ENCODE measurements at places on chromosomes 3 and 15.

DNA sequence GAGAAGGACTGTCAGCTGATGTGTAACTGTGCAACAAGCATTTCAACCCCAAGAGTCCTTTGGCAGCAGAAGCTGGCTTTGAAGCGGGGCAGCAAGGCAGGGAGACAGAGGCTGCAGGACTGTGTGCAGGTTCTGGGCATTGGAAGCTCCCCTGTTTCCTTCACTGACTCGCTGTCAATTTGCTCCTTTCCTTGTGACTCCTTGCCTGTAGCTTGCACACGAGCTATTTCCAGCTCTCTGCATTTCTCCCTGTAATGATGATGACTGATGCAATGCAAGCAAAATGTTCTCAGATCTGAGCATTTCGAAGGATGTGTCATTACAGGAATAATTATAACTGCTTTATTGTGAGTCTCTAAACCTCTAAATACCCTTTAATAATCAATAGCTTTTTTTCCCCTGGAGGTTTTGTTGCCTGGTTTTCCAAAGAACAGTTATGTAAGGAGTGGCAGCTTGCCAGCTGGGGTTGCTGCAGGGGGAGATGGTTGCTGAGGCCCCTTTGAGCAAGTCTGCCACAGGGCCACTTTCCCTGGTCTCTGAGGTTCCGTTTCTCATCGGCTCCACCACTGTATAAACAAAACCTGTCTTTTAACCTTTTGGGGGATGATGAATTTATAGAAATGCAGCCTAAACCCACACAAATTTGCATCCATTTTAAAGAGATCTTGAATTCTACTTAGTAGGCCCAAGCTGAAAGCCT is 2.8 kb downstream of the APOD start:
- DNase-seq = no peak

- no peak for DNase-seq
Observed at GRCh38 chr3:481680-482079, 285.1 kb downstream of the CHL1 start.

GRCh38 chr3:195194559-195195206 is 76.3 kb downstream of the XXYLT1 start:
- DNase-seq = no peak

DNA sequence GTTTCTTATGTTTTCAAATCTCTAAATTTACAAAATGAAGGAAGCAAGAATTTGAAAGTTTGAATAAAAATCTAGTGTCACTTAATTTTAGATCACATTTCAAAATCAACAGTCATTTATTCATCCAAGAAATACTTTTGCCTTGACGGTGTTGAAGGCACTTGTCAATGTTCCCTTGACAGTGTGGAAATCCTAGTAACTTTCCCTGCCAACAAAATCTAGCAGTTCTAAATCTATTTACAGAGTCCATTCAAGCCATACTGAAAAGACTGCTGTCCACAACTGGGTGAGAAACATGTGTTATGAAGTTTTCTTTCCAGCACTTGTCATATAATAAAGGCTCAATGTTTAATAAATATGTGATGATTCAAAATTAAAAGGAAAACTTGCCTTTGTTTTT is 8.6 kb upstream of the MAP2K5 start:
- no peak for DNase-seq

DNA sequence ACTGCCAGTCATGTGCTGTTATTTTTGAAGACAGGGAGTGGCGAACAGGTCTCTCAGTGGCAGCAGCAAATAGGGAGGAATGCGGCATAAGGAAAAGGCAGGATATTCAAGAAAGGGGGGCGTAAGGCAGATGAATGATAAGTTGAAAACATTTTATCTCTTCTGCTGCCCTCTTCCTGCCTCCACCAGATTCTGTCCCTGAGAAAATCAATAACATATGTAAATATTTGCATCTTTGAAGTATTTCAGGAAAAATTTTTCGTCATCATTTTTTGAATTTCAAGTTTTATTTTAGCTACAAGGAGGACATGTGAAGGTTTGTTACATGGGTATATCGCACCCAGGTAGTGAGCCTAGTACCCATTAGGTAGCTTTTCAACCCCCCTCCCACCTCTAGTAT is 616.7 kb downstream of the MCTP2 start:
- DNase-seq = no peak

GRCh38 chr3:15958692-15959433 is 161.1 kb upstream of the ANKRD28 start:
- DNase-seq = no peak

- no peak for DNase-seq
Observed at GRCh38 chr15:95616306-95616705, 714.2 kb upstream of the NR2F2 start.

DNA sequence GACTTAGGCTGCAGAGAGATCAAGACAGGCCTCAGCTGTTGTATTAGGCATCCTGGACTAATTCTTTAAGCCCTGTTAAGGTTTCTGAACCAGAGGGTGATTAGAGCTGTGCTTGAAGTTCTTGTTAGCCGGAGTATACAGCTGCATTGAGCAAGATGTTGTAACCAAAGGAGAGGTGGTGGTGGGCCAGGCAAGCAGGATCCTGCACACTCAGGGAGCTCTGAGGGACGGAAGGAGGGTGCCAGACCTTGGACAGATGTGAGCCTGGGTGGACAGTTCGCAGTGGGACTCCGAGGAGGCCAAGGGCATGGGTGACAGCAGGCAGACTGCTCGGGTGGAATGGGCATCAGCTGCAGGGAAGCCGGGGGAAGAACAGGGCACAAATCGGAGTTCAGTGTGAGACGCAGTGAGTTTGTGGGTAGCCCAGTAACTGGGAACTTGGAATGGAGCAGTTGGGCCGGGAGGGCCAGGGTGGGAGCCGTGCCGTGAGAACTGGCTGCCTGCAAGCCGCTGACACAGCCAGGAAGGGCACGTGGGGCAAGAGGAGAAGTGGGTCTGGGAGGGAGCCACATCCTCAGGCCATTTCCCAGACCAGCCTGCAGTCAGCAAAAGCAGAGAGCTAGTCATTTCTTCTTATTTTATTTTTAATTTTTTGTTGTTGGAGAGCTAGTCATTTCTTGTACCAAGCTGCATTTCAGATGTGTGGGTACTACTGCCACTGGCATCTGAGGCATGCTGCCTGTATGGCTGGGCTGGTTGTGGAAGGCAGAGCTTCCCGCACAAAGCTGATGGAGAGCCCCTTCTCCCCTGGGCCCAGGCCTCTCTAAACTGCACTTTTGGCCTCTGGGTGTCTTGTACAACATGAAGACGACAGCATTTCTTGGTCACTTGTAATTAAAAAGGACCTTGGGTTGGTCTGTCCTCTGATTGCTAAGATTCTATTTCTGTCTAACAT is 61.0 kb downstream of the PGPEP1L start:
- no peak for DNase-seq

DNA sequence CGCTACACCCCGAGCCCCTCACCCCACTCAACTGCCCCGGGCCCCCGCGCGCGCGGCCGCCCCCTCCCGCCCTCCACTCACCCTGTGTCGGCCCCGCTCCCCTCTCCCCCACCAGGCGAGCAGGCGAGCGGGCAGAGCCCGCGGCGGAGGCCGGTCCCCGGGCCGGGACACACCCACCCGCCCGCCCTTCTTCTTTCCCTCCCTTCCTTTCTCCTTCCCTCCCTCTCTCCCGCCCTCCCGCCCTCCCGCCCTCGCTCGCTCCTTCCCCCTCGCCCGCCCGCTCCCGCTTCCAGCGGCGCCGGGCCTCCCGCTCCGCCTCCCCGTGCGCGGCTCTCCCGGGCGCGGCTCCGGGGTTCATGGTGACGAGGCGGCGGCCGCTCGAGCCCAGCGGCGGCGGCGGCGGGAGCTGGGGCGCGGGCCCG is at the start of gene CTDSPL:
CTDSPL (plus strand) TSS at position 261 of the 422 bp plus-strand sequence. CDS start 320 bp downstream, outside the sequence.
- no peak for DNase-seq

DNA sequence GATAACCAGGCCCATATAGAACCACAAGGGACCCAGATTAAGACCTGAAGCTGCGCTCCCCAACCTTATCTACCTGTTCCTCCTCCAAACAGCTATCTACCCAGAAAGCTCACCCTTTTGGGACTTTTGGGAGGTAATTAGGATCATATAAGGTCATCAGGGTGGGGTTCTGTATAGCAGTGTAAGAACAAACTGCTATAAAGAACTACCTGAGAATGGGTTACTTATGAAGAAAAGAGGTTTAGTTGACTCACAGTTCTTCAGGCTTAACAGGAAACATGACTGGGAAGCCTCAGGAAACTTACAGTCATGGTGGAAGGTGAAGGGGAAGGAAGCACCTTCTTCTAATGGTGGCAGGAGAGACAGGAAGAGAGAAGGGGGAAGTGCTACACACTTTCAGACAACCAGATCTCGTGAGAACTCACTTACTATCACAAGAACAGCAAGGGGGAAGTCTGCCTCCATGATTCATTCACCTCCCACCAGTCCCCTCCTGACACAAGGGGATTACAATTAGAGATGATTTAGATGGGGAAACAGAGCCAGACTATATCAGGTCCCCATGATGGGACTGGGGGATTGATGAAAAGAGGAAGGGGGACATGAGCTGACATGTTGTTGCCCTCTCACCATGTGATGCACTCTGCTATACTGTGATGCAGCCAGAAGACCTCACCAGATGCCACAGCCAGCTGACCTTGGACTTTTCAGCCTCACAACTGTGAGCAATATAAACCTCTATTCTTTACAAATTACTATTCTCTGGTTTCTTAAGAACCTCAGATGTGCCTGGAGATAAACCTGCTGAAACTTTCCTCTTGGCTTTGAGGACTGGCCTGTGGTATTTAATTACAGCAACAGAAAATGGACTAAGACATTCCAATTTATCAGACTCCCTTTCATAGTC is 15.3 kb upstream of the FMN1 start:
- no peak for DNase-seq

DNA sequence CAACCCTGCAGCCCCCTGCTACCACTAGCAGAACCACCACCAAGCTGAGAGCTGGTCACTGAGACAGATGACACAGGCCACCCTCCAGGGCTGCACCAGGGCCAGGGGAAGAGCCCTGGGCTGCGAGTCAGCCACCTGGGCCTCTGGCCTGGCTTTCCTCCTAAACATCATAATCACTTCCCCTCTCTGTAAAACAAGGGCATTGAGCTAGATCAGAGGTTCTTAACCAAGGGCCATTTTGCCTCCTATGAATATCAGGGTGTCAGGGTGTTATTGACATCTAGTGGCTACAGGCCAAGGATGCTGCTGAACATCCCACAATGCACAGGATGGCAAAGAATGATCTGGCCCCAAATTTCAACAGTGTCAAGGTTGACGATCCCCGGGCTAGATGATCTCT is 25.2 kb downstream of the TLE3 start:
- no peak for DNase-seq

GRCh38 chr3:174436367-174436766 is 422.8 kb upstream of the NAALADL2 start:
- no peak for DNase-seq

DNA sequence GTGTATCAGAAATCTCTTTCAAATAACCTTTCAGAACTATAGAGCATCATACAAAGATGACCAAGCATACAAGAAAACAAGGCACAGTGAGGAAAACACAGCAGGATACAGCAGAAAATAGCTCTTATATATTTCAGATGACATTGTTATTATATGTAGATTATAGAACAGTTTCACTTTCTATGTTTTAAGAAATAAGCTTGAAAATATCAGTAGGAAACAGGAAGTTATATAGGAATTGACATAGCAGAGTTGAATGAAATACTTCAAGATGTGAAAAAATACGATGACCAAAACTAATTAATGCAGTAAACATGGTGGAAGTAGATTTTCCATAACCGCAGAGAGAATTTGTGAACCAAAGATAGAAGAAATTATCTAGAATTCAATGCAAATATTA is 75.2 kb downstream of the LYSMD4 start:
- DNase-seq = no peak

DNA sequence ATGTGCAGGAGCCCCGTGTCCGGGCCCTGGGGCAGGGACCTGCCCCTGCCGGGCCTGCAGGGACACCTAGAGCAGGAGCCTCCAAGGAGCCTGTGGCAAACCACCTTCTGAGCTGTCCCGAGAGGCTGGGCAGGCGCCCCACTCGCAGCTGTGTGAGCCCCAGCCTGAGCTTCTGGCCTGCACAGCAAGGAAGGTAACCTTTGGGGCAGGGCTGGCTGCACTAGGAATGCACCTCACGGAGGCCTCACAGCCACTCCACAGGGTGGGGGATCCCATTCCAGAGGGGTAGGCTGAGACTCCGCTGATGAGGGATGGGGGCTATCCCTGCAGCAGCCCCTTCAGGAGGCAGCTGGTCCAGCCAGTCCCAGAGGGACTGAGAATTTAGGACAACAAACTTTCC is 68.1 kb downstream of the DNAJB8 start:
- DNase-seq = no peak

DNA sequence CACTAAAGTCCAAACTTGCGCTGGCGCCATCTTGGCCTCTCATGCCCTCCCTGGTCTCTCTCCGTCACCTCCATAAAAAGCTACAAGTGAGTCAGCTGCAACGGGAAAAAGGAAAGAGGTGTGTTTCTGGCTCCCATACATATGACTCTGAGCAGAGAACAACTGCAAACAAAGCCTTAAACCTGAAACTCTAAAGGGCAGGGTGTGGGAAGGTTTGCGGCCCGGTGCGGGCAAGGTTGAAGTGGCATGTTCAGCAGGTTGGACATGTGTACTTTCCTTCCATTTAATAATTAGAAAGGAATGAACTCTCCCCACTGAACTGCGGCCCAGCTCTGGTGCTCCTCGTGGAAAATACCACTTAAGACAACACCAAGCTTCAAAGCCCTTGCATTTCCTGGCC is 59.0 kb upstream of the PPARG start:
- no peak for DNase-seq

- DNase-seq = no peak
Observed at GRCh38 chr3:113304102-113304501, 92.7 kb downstream of the BOC start.

DNA sequence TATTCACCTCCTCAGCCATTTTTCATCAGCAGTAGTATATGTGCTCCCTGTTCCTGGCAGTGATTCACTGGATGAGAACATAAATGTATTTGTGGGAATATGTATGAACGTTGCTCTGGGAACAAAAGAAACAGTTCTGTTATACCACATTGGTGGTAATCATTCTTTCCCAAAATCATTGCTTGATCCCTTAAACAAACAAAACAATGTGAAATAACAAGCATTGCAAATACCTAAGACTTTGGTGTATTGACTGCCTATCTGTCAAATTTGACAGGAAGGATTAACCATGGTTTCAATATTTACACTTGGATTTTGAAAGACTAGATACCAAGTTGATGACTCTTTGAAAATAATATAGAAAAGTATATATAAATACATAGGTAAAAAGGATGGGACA is 284.1 kb downstream of the FHIT start:
- no peak for DNase-seq

DNA sequence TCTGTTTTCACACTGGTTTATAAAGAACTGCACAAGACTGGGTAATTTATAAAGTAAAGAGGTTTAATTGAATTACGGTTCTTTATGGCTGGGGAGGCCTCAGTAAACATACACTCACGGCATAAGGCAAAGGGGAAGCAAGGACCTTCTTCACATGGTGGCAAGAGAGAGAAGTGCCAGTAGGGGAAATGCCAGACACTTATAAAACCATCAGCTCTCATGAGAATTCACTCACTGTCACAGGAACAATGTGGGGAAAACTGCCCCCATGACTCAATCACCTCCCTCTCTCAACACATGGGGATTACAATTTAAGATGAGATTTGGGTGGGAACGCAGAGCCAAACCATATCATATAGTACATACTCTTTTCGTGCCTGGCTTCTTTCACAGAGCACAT is 42.4 kb downstream of the MAP2K1 start:
- no peak for DNase-seq

- DNase-seq = no peak
Observed at GRCh38 chr3:186142393-186142932, 33.6 kb upstream of the ETV5 start.

- no peak for DNase-seq
Observed at GRCh38 chr15:94100863-94101262, 130.5 kb upstream of the MCTP2 start.

GRCh38 chr3:192887701-192888100 is 30.0 kb downstream of the MB21D2 start:
- DNase-seq = no peak
